ENCODE measurements at places on chromosomes 1 and 21.
A peak's percentile ranks its signal among the peaks of the same experiment; 100 is the strongest.

DNA sequence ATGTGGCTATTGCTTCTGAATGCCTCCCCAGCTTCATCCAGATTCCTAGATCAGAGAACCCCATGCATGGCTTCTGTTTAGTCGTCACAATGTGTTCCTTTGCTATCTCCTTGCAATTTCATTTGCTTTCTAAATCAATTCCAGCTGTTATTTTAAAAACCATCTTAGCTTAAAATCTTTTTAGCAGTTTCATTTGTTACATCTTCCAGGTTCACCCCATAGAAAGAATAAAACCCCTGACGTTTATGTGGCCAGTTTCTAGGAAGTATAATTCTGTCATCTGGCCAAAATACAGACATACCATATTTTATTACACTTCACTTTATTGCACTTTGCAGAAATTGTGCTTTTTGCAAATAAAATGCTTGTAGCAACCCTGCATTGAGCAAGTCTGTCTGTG, 278.4 kb downstream of the PTPRC start:
- no peak for DNase-seq

DNA sequence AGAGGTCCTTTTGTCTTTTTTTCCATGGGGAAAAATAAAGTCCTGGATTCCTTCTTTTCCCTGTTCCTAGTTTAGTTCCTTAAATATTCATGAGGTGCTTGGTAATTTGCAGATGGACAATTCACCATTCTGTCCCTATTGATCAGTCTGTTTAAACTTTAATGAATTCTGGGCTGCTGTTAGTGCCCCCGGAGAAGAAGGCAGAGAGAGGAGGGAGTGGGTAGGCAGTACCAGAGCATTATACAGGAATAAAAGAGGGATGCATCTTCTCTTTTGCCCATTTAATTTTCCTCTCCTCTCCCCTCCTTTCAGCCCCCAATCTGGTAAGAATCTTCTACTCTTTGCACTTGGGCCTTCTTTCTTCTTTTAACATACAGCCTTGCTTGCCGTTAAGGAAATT, 25.9 kb downstream of the FGGY start:
- DNase-seq: no peak

DNA sequence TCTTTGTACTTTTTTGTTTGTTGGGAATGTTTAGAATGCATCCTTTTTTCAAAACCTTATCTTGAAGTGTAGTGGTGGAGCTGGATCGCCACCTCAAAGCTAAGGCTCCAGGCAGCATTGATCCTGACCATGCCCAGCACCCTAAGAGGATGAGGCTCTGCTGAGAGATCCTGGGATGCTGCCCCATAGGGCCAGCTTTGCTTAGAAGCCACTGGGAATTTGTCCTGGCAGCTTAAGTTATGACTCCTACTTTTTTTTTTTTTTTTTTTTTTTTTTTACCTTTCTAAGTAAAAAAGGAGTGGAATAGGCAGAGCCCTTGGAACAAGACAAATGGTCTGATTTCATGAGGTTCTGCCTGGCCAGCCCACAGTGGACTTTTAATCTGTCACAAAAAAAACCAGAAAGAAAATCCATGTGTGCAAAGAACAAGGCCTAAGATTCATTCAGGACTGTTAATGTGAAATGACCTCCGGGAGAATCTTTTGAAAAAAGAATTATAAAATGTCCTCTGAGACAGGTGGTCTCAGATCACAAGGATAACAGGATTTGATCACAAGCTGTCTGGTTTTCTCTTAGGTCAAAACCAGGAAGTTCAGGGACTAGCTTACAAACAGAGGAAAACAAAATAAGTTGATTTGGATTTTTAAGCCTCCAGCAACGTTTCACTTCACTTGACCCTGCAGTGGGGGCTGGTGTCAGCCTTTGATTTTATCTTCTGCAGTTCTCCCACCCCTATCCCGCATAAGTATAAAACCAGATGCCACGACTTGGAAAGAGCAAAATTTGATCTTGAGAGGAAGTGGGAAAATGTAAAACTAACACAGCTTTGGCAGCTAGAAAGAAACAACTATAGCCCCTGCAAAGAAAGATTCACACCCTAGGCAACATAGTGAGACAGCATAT, 25.9 kb upstream of the RAP1A start:
- no peak for DNase-seq

GRCh38 chr1:174114106-174114505, 45.2 kb upstream of the RABGAP1L start:
- no peak for DNase-seq

GRCh38 chr1:75855010-75855409, 58.3 kb downstream of the MSH4 start:
- DNase-seq: no peak

DNA sequence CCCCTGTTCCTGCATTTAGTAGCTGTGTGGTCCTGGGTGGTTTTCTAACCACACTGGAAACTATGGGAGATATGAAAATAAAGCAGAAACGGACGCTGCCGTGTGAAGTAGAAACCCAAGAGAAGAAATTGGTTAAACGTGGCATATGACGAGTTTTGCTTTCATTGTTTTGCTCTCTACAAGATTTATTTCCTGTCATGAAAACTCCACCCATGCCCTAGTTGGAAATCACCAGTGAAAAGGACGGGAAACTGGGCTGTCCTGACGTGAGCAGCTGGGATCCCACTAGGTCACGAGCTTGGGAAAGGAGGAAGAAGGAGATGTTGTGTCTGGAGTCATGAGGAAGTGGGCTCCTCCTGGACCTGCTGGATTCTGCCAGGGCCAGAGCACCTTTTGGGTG, 120.8 kb upstream of the GADD45A start:
- DNase-seq: no peak

DNA sequence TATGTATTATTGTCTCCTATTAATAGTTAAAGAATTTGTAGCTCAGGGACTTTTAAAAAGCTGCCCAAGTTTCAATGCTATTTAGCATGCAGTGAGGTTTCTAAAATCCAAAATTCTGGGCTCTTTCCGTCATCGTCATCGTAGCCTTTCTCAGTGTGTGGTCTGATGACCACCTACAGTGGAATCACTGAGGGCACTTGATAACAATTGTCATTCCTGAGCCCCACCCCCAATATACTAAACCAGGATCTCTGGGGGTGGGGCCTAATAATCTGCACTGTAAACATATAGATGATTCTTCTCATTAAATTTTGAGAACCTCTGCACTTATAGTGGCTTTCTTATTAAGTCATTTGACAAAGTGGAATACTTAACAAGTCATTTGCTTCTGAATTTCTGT, 674.8 kb downstream of the PLPP3 start:
- DNase-seq: no peak

DNA sequence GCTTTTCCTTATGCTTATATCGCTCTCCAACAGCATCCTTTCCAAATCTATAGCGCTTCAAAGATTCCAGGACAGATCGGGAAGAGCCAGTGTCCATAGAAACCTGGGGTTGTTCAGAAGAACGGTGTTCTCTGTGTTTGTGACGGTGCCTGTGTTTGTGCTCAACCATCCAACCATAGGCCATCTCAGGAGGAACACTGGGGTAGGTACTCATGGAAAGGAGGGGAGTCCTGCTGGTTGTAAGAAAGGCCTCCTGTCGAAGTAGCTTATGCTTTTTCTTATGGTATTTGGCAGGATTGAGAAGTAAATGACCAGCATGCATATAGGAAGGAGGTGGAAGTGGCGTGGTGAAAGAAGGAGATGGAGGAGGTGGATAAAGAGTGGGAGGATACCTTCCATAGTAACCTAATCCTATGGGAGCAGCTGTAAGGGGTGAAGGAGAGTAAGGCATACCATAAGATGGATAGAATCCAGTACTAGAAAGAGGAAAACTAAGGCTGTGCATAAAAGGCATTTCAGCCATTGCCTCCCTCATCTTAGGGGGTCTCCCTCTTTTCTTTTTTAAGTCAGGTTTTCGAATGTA, 84.2 kb downstream of the ASH1L start:
- DNase-seq: no peak

DNA sequence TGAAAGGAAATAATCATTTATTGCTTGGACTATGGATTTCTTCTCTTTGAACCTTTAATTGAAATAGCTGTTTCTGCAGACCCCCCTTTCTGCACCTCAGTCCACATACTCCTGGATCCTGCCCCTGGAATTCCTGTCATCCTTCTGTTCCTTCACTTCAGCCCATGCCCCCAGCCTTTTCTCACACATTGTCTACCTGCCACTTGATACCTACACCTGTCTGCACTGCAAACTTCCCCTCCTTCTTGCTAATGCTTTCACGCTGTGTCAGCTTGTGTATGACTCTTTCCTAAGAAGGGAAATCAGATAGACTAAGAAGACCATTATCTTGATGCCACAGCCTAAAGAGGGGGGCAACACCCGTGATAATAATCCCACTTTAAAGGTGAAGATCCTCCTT, 80.3 kb upstream of the EXO1 start:
- DNase-seq: no peak

DNA sequence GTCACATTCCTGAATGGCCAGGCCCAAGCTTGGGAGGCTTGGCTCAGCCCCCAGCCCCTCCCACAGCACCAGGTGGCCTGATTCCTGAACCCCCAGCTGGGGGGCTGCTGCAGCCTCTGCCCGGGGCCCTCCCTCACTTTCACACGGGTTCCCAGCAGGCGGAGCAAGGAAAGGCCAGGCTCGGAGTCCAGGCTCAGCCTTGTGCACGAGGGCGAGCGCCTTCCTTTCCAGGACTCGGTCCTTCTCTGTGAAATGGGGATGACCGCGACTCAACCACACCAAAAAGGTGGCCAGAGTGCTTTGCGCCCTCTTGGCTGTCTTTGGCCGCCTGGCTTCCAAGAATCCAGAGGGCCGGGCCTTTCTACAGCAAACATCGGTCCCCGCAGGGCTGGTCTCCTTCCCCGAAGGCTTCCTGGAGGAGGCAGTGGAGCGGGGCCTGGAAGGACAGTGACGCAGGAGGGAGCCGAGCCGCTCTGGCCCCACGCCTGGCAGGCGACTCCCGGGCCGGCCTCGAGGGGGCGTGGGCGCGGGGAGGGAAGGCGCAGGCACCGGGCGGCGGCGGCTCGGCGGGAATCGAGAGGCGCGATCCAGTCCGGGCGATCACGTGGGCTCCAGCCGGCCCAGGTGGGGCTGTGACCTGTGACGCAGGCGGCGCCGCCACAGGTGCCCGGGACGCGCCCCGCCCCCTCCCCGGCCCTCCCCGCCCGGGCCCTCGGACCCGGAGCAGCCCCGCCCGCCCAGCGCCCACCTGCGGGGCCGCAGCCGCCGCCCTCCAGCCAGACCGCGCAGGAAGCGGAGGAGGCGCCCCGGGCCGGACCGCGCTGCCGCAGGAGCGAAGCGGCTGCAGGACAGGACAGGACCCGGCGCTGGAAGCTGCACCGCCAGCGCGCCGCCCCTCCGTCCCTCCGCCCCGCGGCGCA, at the start of gene ARHGEF16:
ARHGEF16 (plus strand) TSS at position 775 of the 920 bp plus-strand sequence. CDS start 8,420 bp downstream, outside the sequence.
- peak; percentile 78 for DNase-seq

GRCh38 chr1:71390518-71390917, 309.7 kb upstream of the ZRANB2 start:
- no peak for DNase-seq

DNA sequence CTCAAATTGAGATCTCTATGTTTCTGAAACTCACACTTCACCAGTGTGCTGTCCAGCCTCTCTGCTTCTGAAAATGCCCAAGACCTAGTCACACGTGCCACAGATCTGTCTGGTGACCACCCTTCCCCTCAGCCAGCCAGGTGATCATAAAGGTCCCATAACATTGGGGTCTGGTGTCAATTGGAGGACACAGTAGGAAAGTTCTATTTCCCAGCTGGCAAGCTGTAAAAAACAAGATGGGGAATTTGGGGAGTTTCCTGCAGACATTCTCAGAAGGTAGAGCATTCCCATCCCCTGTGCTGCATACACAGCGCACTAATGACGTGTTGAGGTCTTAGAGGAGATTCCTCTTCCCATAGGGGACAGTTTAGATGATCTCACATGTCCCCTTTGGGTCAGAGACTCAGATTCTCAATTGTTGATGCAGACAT, 50.1 kb downstream of the RPS6KA1 start:
- no peak for DNase-seq

- DNase-seq: no peak
These were observed 75.3 kb downstream of the FOXJ3 start for GRCh38 chr1:42259739-42260064.

- DNase-seq: no peak
These were observed 1.4 kb downstream of the LDLRAD1 start for GRCh38 chr1:54016343-54017282.

DNA sequence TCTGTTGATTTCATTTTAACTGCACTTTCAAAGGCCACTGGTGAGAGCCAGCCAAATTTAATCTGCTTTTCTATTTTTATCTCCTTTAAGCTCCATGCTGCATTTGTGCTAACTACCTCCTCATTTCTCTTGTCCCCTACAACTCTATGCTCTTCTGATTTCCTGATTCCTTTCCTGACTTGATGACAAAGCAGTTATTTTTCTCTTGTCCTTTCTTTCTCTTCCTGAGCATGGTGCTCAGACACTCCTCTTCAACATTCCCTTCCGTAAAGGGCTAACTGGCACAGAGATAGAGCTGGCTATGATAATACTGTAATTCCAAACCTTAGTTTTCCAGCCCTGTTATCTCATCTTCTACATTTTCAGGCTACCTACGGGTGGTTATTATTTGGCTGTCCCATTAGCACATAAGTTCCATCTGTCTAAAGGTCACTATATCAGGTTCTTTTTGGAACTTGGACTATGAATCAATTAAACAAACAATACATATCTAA, 6.8 kb upstream of the BCAS2 start:
- no peak for DNase-seq

DNA sequence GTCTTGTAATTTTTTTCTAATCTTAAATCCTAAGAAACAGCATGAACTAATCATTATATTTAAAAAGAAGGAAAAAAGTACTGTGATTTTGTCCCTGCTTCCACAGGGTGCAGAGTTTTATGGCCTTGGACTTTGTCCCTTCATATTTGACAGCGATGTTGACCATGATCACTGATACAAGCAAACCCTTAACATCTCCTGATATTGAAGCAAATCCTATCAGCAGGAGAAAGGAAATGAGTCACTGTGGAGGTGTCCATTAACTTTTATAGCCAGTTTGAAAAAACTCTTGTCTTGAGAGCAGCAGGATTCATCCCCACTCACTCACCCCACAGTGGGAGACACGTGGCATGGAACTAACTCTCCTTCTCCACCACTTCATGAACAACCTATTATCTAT, 5.1 kb upstream of the REG4 start:
- DNase-seq: no peak

DNA sequence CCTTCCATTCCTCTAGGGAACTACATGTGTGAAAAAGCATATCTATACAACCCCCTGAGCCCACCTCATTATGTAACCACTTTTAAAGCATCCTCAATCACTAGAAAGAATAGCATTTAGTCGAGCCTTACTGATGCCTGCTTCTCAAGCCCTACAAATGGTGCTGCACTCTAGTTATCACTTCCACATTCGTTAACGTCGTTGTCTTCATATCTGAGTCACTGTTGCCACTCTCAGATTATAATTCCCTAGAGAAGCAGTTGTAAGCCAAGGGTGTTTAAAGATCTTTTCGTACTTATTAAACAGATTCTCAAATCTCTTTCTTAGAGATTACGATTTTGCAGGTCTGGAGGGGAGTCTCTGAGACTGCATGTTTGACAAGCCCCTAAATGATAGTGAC, 16.5 kb downstream of the ATP1B1 start:
- DNase-seq: no peak

DNA sequence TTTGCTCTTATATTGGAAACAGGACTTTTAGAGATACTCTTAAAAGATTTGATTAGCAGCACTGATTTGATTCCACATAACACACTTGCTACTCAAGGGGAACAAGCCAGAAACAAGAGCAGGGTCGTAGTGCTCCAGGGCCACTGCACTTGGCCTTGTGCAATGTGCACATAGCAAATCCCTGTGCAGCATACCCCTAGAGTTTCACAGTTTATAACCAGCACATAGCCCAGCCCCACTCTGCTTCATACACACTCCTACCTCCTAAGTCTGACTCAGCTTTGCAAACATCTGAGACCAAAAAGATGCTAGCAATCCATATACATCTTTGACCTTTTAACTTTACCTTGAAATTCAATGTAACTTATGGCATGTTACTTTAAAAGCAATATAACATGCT, 157.6 kb downstream of the VAV3 start:
- no peak for DNase-seq
